ENCODE measurements at places on chromosomes 3 and 15.

DNA sequence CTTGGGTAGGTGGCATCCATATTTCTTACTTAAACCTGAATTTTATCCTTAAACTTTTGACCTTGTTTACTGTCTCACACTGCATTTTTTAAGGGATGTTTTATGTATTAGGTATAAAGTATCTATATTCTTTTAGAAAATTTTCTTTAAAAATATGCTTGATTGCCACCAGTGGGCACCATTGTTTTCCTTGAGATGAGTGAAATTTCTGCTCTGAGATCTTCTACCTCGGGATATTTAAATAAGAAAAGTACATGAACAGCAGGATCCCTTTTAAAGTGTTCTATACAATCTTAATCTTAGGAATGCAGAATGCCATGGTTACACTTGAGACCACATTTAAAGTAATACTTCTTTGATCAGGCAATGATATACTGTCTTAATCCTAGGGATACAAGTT lies 108.7 kb downstream of the SLMAP start:
- DNase-seq = no peak

DNA sequence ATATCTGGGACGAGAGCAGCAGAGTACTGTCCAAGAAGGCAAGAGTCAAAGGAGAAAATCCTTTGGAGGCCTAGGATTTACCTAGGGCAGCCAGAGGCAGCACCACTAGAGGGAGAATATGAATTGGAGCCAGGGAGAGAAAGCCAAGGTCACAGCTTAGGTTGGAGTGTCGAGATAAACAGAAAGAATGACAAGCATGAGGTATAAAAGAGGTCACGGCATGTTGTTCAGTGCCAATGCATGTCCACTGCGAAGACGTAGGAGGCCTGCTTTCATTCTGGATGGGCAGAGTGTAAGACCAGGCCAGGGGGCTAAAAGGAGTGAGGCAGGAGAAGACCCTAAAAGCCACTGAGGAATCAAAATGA lies 47.2 kb downstream of the THBS1 start:
- no peak for DNase-seq

- DNase-seq = no peak
These were observed 15.0 kb downstream of the IL17RD start for GRCh38 chr3:57150113-57150581.

- no peak for DNase-seq
These were observed 4.4 kb upstream of the ZNF609 start for GRCh38 chr15:64455961-64456371.

DNA sequence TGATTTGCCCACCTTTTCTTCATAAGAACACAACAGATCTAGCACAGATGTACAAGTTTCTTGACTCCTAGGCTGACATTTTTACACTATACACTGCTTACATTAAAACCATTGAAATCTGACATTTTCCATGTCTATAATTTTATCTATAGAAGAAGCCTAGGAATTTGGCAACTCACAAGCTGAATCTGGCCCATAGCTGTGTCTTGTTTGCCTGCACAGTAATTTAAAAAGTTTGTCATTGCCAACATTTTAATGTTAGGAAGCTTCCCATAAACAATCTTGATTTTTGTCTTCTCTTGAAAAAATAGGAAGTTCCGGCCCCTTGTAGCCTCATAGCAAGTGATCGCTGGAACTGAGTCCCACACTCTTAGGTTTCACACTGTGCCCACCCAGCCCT lies 394.6 kb upstream of the AZI2 start:
- DNase-seq = no peak
